Adipose tissue (tissue), 3 donors: ENCODE measurements at places on chromosomes 3 and 15. TPM values are rescaled to one million over a fixed set of nuclear protein-coding genes. Genes with fewer than 3 reads are reported as not detected.

A4GNT gene
- not detected for polyA plus RNA-seq

SOX2 gene
- 0.14 TPM for polyA plus RNA-seq

GOLGA8A gene
- 21.4 TPM for polyA plus RNA-seq

CD86 gene
- polyA plus RNA-seq = 0.53 TPM

ACTC1 gene
- 0.83 TPM for polyA plus RNA-seq

IMPG2 gene
- 0.03 TPM for polyA plus RNA-seq

PLA1A gene
- polyA plus RNA-seq = 2.7 TPM
